Hematopoietic multipotent progenitor cell (in vitro differentiated cells): ENCODE measurements at places on chromosomes 7 and 10.

DNA sequence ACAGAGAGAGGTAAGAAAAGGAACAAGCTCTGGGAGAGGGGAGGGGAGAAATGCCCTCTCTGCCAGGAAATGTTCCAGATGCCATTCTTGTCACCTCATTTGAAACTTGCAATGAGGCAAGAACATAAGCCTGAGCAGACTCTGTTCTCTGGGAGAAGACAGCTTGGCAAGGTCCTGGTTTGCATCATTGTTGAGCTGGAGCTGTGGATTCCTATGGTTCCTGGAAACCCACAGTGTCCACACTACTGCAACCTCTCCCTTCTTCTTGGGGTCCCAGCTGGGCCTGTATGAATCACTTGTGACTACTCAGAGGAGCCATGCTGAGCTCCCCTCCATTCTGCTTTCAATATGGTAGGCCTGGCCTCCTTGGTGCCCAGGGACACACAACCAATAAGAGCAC, 60.8 kb upstream of the HECTD2 start:
- no peak for DNase-seq

GRCh38 chr10:1253523-1254353, 197.6 kb downstream of the WDR37 start:
- DNase-seq, result peak; percentile 43

DNA sequence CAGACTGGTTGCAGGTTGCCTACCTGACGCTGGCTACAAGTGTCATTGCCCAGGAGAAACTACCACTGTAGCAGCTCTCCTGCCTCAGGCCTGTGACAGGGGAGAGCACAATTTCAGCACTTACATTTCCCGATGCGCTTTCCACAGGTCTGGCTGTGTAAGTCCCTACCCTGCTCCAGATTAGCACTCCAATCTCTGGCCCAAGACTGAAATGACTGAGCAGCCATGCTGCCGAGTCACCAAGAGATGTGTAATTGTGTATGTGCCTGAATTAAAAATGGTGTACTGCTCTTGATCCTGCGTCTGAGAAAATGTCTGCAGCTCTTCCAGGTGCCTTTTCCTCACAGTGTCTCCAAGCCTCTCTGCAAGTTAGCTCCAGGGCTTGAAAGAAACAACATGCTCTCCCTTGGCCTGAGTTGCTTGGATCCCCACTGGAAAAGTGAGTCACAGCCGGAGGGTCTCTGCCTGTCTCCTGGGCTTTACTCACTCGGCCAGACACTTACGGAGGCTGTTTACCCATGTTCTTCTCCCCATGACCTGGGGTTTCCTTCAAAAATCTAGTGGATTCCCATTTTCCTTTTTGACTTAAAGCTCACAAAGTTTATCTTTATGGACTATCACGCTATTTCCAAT, 1001.7 kb upstream of the KCND2 start:
- DNase-seq, result no peak

DNA sequence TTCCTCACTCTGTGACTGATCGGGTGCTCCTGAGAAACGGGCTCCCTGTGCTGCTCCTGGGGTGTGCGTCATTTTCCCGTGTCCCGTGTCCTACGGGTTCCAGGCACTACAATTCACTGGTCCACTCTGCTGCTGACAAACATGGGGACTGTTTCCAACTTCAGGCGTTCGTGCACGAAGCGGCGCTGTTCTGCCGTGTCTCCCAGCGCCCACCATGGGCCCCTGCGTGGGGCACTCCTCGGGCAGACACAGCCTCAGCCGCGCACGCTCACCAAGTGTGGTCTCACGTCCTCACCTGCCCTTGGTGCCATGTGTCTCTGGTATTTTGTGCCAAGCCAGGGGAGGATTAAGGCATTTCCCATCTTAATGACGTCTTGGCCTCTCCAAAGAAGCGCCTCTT, 19.0 kb downstream of the GPR146 start:
- no peak for DNase-seq

- DNase-seq, result no peak
Observed at GRCh38 chr10:71683301-71683700, 36.3 kb downstream of the C10orf105 start.

DNA sequence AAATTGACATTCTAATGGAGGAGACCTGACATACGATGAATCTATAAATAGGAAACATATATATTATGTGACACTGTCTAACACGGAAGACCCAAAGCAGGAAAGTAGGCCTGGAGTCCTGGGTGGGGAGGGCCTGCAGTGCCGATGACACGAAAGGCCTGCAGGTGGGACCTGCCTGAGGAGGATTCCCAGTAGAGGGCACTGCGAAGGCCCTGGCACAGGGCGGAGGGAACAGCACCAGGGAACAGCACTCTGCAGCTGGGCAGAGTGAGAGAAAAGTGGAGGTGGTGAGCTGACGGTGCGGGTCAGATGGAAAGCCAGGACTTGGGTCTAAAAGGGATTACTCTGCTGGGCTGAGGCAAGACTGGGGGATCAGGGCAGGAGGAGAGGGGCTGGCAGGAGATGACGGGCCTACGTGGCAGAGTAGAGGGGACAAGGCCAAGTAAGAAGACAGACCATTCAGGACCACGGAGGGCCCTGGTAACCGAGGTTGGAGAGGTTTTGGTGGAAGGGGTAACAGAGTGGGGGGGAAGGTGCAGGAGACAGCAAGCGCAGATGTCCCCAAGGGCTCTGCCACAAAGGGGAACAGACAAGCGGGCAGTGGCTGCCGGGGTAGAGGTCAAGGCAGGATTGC, 8.1 kb downstream of the ZNF746 start:
- DNase-seq, result no peak

GRCh38 chr7:3201306-3201705, 99.7 kb upstream of the SDK1 start:
- DNase-seq, result no peak

DNA sequence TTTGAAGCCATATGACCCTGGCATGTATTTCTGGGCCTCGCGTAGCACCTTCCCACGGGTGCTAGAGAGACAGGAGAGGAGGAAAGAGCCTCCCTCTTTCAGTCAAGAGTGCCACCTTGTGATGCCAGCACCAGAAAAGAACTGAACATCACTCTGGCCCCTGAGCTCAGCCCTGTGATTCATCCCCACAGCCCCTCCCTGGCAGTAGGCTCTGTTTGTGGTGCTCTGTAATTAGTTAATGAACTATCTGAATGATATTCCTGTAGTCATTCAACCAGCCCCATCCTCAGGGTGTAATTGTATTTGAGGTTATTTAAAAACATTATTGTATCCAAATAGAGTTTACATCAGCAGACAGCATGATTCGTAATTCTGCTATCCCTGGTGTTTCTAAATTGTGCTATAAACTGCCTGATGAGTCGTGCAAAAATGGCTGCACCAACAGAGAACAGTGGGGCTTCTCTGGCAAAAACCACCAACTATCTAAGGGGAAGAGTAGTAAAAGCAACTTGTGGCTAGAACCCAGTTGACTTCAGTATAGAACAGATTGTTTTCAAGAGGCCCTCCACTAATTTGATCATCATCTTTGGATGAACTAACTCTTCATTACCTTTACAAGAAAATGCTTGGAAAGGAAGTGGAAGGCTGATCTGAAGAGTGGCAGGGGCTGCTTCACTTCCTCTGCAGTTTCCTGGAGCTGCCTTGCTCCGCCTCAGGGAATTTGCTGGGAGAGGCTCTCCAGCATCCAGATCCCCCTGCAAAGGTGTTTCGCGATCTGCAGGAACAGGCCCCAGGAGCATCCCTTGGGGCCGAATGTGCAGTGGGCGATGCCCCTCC, 23.7 kb upstream of the TIAL1 start:
- no peak for DNase-seq

GRCh38 chr7:14179781-14180180, 190.3 kb upstream of the ETV1 start:
- DNase-seq, result no peak

GRCh38 chr10:61998937-61999336, 97.4 kb downstream of the ARID5B start:
- DNase-seq, result no peak

- DNase-seq, result no peak
Observed at GRCh38 chr7:43666938-43667337, 62.4 kb downstream of the COA1 start.

- no peak for DNase-seq
Observed at GRCh38 chr7:34761627-34762026, 103.6 kb downstream of the NPSR1 start.

GRCh38 chr7:131131746-131132431, 195.8 kb upstream of the MKLN1 start:
- no peak for DNase-seq

DNA sequence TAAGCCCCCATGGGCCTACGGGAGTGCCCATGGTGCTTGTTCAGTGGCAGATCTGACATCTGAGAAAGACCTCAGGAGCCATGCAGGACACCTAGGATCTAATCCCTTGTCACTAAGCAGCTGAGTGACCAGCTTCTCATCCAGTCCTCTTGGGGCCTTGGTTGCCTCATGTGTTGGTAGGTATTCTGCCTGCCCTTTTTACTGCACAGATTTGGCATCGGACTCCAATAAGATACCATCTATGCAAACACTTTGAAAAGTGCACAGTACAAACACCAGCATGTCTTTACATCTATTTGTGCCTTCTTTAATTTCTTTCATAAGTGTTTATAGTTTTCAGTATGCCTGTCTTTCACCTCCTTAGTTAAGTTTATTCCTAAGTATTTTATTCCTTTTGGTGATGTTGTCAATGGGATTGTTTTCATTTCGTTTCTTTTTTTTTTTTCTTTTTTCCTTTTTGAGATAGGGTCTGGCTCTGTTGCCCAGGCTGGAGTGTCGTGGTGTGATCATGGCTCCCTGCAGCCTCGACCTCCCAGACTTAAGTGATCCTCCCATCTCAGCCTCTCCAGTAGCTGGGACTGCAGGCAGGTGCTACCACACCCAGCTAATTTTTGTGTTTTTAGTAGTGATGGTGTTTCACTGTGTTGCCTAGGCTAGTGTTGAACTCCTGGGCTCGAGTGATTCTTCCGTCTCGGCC, 10.4 kb downstream of the STOX1 start:
- DNase-seq, result no peak

- no peak for DNase-seq
Observed at GRCh38 chr10:124013916-124014315, 79.5 kb downstream of the CHST15 start.

DNA sequence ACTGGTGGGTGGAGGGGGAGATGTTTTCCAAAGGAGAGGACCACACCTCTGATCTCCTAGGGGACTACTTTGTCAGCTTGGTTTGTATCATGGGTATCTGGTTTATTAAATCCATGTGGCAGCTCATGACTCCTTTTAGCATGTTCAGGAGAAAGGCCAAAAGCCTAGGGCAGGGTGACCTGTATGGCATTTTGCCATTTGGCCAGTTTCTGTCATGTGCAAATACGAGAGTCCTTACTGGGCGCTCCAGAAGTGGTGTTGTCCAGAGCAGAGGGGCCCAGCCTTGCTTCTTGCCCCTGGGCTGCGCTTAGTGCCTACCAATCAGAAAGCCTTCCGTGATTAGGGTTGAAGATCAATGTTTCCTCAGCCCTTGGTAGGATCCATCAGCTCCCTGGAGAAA, 31.0 kb downstream of the ADRA2A start:
- no peak for DNase-seq

DNA sequence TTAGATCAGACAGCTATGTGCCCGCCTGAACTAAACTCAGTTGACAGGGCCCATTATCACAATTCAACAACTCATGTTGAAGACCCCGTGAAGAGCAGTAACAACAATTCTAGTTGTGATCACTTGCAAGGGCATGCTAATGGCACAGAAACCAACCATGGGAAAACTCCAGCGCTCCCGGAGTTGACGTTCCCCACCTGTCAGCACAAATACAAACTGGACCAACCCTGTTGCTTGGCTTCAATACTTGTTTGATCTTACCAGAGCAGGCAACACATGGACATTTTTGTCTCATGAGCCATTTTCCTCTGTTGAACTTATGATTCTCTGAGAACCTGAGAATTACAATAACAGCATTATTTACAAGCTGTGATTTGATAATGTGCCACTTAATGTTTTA, 119.0 kb upstream of the LANCL2 start:
- no peak for DNase-seq

- DNase-seq, result no peak
Observed at GRCh38 chr7:151122796-151123157, 36.5 kb downstream of the AGAP3 start.

DNA sequence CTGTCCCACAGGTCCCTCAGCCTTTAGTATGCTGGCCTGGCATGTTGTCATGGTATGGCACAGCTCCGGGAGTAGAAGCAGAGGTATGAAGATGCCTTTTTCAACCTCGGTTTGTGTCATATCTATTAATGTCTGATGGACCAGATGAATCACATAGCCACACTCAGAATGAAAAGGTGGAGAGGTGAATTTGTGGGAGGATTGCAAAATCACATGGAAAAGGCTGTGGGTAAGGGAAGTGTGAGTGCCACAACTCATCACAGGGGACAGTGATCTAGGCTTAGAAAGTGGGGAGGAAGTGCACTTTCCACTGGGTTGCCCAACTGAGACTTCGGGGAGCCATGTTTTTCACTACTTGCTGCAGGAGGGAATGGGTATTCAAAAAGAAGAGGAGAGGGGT, 190.7 kb downstream of the WDR11 start:
- no peak for DNase-seq

DNA sequence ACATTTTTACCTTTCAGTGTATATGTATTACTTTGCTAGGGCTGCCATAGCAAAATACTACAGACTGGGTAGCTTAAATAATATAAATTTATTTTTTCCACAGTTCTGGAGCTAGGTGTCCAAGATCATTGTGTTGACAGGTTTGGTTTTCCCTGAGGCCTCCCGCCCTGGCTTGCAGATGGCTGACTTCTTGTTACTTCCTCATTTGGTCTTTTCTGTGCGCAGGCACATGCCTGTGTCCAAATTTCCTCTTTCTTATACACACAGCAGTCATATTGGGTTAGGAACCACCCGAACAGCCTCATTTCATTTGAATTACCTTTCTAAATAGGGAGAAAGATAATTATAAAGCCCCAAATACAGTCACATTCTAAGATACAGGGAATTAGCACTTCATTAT, 521.6 kb upstream of the SORCS1 start:
- DNase-seq, result no peak

DNA sequence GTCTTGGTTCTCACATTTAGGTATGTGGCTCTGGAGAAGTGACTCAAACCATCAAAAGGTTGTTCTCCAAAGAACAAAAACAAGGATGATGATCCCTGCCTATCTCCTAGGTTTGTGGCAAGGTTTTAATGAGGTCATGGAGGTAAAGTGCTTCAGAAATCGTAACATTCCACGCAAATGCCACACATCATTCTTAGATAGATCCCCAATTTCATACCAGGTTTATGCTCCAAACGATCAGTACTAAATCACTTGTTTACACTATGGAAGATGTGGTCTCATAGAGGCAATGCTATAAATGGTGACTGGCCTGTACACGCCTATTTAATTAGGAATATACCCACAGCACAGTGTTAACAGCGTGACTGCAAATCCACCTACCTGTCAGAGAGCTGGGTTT, 66.6 kb downstream of the MINDY3 start:
- DNase-seq, result no peak

DNA sequence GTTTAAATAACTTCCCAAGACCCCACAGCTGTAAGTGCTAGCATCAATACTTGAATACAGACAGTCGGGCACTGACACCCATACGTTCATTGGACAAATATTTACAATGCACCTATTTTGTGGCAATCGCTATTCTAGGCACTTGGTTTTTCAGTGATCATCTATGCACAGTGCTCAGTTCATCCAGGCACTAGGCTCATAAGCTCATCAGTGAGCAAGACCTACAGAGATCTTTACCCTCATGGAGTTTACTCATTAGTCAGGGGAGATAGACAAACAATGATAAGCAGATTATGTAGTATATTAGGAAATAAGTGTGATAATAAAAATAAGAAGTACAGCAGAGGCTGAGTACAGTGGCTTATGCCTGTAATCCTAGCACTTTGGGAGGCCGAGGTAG, 7.6 kb upstream of the DHTKD1 start:
- no peak for DNase-seq
